ENCODE measurements at places on chromosomes 7 and 10.

GRCh38 chr10:96878057-96878456 is 46.0 kb downstream of the LCOR start:
- DNase-seq: no peak

GRCh38 chr10:73780966-73781365 is 882 bp upstream of the CHCHD1 start:
- no peak for DNase-seq

- no peak for DNase-seq
Observed at GRCh38 chr10:77800738-77801266, 125.8 kb downstream of the DLG5 start.

GRCh38 chr7:26423436-26423835 is 131.8 kb downstream of the SNX10 start:
- no peak for DNase-seq

- DNase-seq: no peak
Observed at GRCh38 chr10:129421399-129422010, 45.5 kb upstream of the MGMT start.

- DNase-seq: no peak
Observed at GRCh38 chr10:131702531-131703356, 198.1 kb upstream of the PPP2R2D start.

GRCh38 chr7:11858622-11859302 is 26.8 kb upstream of the THSD7A start:
- DNase-seq: no peak

- no peak for DNase-seq
Observed at GRCh38 chr10:34102893-34103506, 712.1 kb downstream of the PARD3 start.

DNA sequence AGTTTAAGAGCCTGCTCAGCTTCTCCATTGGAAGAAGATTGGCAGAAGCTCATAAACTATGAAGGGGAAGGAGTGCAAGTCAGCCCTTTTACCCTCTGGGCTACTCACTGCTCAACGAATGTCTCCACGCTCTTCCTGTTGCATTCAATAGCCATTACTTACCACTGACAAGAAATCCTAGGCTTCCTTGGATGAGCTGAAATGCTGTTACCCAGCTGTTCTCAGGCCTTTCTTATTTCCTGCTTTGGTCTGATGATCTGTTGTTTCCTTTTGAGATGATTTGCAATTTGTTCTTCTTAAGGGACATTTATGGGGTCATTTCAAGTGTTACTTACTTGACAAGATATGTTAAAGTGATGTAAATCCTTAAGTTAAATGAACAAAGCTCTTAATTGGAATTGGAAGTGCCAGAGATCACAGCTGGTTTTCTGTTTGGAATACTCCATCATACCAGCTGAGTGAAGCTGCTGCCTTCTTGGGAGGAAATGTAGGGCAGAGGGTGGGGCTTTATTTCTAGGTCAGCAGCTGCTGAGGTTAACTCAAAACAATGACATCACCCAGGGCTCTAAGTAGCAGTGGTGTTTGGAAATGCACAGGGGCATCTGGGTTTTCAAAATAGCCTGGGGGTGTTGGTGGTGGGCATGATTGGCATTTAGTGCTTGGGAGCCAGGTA is 170.0 kb downstream of the PRKCQ start:
- no peak for DNase-seq

DNA sequence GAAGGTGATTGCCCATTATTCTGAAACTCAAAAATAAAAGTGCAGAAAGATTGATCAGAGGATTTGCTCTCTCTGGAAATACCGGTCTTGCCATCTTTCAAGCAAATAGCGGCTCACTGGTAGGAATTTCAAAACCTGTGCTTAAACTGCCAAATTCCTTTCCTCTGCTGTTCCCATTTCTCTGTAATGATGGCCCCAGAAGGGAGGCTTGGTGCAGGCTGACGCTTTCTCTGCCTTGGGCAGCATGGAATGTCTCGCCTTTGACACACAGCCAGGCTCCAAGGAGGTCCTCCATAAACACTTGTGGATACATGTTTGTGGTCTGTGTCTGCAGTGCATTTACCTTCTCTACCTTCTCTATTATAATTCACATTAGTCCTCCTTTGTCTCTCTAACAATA is 146.8 kb downstream of the HIBADH start:
- DNase-seq: no peak

GRCh38 chr10:5479481-5480161 is 19.7 kb downstream of the CALML5 start:
- no peak for DNase-seq

DNA sequence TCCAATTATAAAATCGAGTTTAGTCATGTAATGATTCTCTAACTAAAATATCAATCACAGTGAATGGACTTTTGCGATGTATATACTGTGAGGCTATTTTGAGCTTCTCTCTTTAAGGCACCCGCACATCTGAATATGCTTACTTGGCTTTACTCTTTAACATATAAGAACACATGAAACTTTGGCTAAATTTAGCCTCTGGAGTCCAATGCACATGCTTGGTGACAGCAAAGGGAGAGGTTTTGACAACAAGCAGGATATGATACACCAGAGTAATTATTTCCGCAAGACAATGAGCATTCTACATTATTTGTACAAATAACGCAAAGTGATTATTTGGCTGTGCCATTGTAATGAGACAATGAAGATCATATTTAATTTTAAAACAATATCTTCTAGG is 72.4 kb downstream of the ARID5B start:
- DNase-seq: no peak

DNA sequence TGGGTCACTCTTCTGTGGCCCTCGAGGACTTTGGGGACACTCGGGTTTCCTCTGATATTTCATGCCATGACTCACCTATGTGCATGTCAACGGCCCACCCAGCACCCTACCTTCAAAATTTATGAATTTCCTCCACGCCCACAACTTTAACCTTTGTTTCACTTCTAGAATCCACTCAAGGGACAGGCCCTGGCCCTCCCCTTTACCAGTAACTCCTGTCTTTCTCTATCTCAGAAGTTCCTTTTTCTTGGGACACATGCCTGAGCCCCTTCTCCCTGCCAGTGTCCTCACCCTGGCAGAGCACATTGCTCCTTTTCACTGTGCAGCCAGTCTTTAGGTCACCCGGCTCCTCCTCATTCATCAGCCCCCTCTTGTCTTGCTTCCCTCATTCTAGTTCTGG is 282.5 kb upstream of the KLF6 start:
- no peak for DNase-seq

DNA sequence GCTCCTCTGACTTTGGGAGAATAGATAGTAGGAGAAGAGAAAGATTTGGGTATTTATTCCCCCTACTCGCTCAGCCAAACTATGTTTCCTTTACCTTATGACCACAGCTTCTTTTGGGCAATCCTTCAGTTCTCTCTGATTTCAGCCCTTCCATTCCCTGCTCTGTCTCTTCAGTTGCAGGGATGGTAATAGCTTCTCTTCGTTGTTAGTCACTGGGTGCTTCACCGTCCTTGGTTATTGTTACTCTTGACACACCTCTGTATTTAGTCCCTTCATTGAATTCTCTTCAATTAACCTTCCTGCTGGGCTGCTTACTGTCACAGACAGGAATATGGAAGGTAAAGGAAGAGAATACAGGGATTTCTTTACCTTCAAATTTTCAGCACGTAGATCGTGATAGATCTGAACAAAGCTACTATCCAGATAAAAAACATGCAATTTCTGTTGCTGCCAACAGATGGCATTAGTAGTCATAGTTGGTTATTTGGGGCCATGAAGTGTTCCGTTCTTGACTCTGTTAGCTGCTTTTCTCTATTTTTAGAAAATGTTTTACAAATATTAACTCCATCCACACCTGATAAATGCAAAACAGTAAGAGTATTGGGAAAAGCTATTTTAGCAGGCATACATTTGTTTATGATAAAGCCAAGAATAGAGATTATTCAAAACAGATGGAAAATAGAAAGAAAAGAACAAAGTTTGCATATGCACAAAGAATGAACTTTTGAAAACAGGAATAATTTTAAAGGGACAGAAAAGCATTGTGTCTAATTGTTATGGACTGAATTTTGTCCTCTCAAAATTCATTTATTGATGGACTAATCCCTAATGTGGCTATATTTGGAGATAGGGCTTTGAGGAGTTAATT is 14.0 kb upstream of the PTTG1IP2 start:
- no peak for DNase-seq

GRCh38 chr7:116633131-116633988 is 38.6 kb upstream of the MET start:
- DNase-seq: no peak

- DNase-seq: no peak
Observed at GRCh38 chr7:120504386-120504785, 231.4 kb downstream of the KCND2 start.

- DNase-seq: no peak
Observed at GRCh38 chr7:1544178-1544895, 11.7 kb downstream of the TMEM184A start.

DNA sequence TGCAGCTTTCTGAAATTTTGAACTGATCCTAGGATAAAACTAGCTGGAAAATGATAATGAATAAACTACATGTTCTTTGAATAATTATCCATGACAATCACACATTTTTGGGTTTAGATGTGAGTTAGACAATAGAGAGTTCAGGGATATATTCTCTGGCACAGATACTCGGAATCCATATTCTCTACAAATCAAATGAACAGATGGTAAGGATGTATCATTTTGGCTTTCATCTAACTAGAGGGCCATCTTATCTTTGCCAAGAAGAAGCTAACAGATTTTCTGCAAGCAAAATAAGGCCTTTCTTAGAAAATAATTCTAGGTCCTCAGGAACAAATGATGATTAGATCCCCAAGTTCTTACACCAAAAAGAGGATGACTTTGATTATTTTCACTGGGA is 355.9 kb upstream of the C7orf33 start:
- DNase-seq: no peak

- no peak for DNase-seq
Observed at GRCh38 chr10:132907821-132908620, 34.3 kb downstream of the CFAP46 start.
